ENCODE measurements at places on chromosomes 6 and 20.
A peak's percentile ranks its signal among the peaks of the same experiment; 100 is the strongest.

GRCh38 chr6:13445005-13445743 is 42.2 kb downstream of the GFOD1 start:
- DNase-seq, result peak; percentile 53

- no peak for DNase-seq
Observed at GRCh38 chr20:25043499-25044260, 14.3 kb downstream of the ACSS1 start.

DNA sequence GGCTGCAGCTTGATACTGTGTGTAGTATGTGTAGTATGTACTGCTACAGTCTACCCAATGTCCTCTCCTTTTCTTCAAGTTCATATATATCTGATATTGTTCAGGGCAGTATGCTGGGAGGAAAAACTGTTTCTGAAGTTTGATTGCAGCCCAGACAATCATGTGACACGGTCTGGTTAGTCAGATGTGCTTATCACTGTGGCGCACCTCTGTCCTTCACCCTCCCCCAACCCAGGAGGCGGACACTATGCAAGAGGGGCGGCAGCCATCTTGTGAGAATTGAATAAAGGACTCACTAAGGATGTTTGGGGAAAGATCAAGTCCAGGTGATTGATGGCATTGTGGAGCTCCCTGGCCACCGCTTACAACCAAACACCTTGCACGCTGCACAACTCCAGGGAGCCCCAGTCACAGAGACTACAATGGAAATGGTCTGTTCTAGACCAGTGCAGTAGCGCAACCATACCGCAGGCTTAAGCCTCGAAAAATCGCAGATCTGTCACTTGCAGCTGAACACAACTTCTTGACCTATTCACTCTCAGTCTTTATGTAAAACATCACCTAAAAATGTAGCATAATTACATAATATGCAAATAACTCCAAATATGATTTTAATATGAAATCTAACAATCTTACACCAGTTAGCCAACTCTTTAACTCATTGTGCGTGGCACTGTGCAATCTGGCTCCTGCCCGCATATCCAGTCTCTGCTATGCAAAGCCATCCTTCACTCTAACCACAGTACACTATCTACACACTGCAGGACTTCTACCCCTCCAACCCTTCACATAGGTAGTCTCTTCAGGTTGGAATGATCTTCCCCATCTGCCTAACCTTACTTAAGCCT is 79.3 kb downstream of the VGLL2 start:
- no peak for DNase-seq

DNA sequence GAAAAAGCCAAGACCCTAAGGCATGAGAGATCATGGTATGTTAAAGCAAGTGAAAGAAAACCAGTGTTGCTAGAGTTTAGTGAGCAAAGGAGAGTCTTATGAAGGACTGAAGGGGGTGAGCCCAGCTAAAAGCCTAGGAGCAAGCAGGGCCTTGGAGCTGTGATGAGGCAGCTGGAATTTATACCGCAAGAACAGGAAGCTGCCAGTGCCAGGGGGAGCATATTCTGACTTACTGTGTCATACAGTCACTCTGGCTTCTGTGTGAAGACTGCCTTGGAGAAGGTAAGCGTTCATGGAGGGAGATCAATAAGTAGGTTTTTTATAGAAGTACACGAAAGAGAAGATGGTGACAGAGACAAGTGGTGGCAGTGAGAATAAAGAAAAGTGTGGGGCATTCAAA is 308.9 kb upstream of the THEMIS start:
- DNase-seq, result no peak

GRCh38 chr6:145544041-145544440 is 191.3 kb downstream of the EPM2A start:
- no peak for DNase-seq

GRCh38 chr20:35611482-35611881 is 4.1 kb upstream of the SPAG4 start:
- no peak for DNase-seq

GRCh38 chr20:62971950-62972844 is 19.7 kb downstream of the SLC17A9 start:
- peak; percentile 89 for DNase-seq

DNA sequence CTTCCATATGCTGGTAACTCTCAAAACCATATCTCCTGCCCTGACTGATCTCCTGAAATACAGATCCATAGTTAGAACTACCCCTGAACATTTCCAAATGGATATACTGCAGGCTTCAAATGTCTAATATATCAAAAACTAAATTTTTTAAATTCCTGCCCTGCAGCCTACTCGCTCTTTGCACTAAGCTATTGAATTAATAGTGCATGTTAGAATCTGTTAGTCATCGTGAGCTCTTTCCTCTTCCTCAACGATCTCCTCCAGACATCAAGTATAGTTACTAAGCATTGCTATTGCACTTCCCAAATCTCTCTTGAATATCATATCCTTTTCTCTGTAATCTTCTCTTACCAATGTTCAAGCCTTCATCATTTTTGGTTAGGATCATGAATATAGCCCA is 26.0 kb upstream of the RSPO3 start:
- DNase-seq, result no peak

DNA sequence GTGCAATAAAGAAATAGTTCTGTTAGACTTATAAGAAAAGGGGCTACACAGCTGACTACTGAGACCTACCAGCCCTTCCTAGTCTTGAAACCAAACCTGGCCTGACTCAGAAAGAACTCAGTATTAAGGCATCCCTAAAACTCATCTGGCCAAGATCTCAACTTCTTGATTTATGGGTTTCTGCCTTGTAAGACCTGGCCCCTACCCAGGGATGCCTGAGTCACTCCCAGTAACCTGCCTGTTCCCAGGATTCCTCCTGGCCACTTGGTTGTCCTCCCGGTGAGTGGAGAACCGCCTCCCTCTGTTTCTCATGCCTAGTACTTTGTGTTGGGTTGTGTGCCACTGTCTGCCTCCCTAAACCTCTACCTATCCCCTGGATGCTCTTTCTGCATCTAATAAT is 189.4 kb upstream of the PREP start:
- no peak for DNase-seq

DNA sequence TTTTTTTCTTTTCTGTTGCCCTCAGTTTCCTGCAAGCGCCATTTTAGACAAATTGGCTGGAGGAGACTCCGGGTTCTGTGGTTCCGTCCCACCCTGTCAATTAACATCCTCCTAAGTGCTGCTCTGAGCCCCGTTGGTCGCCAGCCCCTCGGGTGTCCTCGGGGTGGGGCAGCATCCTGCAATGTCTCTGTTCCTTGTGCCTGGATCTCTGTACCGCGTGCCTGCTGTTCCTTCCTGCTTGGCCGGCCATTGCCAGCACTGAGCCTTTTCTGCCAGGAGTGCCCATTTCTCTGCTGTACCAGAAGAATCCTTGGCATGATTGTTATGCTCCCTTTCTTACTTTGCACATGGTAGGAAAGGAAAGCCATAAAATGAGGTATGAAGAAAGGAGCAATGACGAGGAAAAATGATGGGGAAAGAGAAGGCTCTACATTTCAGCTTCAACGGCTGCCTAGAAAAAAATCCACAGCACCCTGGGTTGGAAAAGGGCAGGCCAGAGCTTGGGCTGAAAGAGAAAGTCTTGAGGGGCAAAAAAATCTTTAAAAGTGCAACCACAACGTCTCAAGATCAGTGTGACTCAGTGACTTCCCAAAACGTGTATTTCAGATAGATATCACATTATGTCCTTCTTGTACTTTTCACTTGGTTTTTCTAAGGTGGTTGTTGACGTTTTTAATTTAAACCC is 256.7 kb downstream of the CLIC5 start:
- DNase-seq, result no peak

DNA sequence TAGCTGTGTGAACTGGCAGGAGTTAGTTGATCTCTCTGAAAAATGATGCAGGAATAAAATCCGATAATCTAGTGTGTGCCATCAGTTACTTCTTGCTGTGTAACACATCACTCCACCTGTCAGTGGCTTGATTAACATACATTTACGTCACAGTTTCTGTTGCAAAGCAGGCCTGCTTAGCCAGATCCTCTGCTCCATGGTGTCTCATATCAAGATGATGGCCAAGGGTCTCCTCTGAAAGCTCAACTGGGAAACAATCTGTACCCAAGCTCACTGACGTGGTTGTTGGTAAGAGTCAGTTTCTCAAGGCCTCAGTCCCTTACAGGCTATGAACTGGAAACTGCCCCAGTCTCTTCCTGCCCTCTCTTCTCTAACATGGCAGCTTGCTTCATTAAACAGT is 51.8 kb downstream of the FOXA2 start:
- no peak for DNase-seq

- DNase-seq, result no peak
Observed at GRCh38 chr6:152625213-152625612, 11.9 kb downstream of the SYNE1 start.

DNA sequence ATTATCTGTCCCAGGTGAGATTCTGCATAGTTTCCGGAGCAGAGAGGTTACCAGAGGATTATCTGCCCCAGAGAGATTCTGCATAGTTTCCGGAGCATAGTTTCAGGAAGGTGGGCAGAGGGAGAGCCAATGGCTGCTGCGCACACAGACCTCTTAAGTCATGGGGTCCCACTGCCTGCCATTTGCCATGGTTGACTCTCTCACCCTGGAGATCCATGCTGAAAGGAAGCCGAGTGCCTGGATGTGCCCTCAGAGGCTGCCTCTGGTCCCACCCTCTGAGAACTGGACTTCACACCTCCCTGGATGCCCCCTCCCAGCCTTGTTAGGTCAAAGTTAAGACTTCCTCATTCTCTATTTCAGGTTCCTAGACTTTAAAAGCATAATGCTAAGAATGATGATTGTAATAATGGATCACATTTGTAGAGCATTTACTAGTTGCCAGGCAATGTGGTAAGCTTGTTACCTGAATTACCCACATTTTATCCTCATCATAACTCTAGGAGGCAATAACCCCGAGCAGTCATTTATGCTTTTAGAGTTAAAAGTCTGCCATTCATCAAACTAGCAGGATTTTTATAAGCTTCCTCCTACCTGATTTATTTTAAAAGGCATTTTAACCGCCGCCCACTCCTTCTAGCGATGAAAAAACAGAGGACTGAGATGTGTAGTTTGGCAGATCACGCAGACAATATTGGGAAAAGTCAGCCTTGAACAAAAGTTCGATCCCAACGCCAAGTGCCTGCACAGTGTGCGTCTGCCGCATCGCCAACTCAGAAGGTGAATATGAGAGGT is 11.9 kb downstream of the SERPINB9 start:
- DNase-seq, result no peak

GRCh38 chr6:27452496-27452897 is 20.4 kb downstream of the ZNF184 start:
- DNase-seq, result no peak

DNA sequence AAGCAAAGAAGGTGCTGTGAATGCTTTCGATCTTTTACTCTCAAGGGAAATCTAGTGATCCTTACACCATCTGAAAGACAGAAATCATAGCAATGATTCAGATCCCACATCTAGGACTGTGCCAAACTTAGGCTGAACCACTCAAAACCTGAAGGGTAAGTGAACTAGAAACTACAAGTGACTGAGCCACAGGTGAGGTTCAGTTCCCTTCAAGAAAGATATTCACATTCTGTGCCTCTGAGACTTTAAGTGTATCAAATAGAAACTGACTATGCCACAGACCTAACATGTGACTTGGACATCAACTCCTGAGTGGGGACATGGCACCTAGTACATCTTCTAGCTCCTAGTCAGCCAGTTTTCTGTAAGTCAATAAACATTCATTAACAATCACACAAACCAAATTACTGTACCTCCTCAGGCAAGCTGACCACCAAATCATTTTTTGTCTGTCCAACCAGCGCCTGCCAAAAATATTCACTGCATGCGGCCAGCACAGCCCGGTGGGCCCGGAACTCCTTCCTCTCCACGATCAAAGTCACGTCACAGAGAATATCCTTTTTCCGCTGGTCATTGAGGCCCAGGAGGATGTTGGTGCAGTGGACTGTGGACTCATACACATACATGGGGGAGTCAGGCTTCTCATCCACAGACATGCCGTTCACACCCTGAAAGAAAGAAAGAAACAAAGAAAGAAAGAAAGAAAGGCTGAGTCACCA is 114.1 kb downstream of the GJA10 start:
- DNase-seq, result no peak

DNA sequence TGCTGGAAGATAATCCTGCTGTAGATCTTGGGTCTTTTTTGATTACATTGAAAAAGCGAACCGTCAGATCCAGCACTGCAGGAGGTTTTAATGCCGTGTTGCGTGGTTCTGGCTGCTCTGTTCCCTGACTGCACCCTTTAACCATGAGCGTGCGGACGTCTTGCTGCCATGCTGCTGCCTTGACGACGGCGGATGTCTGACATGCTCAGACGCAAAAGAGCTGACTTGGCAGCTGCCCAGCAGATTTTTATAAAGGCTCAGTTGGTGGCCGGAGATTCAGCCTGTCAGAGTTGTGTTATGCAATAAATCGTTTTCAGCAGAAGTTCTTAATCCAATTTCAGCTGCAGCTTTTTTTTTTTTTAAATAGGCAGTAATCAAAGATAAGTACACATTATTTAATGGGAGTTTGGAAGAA is 119.4 kb downstream of the JARID2 start:
- DNase-seq, result peak; percentile 88

DNA sequence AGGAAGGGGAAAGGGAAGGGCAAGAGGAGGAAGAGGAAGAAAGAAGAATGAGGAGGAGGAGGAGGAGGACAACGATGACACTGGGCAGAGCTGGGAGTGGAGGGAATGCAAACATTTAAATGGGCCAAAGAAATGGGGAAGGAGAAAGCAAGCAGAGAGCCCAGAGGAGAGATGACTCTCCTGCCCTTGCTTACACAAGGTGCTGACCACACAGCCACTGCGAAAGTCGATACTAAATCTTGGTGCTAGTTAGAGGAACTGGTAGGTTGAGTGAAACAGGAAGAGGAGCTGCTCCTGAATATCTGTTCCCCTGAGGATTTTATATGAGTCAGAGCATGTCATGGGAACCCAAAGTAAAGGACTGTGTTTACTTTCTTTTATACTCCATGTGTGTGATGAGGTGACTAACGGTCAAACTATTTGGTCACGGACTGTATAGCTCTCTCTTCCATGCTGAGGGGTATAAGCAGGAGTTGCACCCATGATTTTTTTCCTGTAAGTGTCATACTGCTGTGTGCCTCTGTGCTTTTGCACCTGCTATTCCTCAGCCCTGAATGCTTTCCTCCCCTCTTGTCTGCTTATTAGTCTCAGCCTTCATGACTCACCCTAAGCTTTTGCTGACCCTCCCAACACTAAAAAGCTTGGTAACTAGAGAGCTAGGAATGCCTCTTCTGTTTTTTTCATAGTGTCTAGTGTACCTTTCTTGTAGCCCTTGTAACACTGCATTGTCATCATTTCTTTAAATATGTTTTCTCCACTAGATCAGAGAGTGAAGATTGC is 9.5 kb upstream of the PAQR8 start:
- peak; percentile 81 for DNase-seq

DNA sequence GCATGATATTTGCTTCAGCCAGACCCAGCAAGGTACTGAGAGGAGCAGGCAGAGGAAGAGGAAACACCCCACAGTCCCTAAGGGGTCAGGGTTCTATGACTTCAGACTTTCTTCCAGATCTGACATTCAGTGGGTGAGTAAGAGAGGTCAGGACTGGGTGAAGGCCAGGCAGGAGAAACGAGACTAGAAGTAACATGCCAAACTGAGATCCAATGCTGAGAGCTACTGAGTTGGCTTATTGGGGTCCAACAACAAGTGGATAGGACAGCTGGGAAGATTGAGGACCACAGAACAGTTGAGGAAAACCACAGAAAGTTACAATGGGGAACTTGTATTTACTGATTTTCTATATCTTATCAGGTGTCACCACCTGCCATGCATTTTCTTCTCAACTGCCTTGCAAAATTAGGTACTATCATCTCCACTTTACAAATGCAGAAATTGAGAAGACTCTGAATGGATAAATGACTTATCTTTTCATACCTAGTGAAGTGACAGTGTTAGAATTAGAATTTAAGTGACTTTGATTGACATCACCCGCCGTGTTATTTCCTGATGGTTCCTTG is 43.8 kb upstream of the HIVEP1 start:
- no peak for DNase-seq
